ENCODE measurements at places on chromosomes 11 and 22.

GRCh38 chr22:40324468-40325305 lies 21.6 kb upstream of the ADSL start:
- DNase-seq = no peak

DNA sequence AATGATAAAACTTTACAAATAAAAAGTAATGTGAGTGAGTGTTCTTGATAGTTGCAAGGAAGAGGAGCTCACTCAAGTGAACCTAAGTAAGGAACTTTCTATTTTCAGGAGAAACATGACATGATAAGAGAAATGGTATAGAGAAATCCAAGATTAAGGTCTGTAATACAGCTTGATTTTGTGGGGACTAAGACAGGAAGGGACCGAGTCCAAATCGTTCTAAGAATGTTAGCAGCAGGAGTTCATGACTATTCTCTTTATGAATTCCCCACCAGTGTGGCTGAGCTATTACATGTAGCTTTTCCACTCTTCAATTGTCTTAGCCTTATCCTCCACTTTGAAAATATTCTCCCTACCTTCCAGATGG lies 698.6 kb upstream of the ARHGAP42 start:
- DNase-seq = no peak

GRCh38 chr11:131703311-131703710 lies 332.9 kb downstream of the NTM start:
- DNase-seq = no peak

GRCh38 chr11:107545101-107545514 lies 20.4 kb downstream of the ALKBH8 start:
- no peak for DNase-seq

DNA sequence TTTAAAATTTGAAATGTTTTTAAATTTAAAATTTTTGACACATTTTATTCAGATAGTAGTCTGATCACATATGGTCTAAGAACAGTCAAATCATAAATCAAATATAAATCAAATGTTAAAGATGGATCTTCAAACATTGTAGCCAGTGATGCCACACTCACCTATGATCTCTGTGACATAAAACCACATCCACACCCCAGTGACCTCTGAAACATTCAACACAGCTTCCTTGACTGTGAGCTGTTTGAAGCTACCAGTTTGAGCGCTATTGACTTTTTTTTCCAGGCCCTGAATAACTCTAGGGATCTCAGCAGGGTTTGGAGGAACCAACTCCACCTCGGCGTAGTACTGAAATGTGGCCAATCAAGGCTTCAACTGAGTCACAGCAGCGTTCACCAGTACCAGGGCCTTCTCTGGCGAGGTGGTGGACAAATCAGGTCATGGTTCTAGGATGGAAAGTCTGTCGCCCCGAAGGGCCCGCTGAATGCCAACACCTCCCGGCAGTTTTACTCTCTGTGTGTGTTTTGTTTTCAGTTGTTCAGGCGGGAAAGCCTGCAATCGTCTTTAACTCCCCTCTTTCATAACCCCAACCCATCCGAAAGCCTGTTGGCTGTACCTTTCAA lies 4.3 kb upstream of the MARK2 start:
- no peak for DNase-seq

- peak; percentile 88 for DNase-seq
These were observed at the start of gene TCN2 for GRCh38 chr22:30606455-30607299. Gene TCN2, plus strand, starts transcription at chr22:30607174. Its CDS starts 158 bp downstream, at chr22:30607332.

DNA sequence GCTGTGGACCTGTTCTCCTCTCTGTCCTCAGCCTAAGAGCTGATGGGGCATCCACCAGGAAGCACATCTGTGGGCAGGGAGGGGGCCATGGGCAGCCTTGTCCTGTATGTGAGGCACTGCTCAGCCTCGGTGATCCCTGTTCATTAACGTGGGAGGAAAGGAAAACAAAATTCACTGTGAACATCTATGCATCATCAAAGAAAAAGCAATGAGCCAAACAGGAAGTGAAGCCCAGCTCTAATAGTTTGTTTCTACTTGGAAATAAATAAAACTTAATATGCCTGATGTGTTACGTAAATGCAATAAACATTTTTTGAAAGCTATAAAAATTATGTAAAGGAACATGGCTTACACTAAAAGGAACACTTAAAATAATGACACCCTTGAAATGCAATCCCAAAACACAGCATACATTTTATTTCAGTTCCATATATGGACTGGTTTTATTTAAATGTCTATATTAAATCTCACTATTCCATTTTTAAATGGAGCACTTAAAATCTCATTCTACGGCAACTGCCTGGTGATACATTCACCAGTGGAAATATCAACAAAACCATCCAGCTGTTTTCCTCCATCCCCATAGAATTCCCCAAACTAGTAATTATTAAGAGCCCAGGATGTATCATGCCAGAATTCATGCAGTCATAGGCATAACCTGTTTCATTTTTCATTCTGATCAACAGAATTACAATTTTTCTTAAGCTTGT lies 78.3 kb downstream of the ZNF280B start:
- no peak for DNase-seq

DNA sequence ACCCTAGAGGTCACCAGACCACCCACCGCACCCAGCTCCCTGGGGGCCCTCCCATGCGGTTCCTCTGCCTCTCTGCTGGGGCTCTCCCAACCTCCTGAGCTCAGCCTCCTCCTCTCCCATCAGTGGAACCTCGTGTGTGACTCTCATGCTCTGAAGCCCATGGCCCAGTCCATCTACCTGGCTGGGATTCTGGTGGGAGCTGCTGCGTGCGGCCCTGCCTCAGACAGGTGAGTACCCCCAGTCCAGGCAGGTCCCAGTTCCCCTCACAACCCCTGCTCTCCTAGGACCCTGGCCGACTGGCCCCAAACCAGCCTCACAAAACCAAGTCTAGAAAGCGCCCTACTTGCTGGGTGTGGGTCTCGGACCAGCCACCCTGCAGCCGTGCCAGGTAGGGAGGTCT lies 1.6 kb downstream of the SLC22A12 start:
- DNase-seq = no peak

- DNase-seq = no peak
These were observed 92.3 kb downstream of the KCNQ1 start for GRCh38 chr11:2537010-2537705.

DNA sequence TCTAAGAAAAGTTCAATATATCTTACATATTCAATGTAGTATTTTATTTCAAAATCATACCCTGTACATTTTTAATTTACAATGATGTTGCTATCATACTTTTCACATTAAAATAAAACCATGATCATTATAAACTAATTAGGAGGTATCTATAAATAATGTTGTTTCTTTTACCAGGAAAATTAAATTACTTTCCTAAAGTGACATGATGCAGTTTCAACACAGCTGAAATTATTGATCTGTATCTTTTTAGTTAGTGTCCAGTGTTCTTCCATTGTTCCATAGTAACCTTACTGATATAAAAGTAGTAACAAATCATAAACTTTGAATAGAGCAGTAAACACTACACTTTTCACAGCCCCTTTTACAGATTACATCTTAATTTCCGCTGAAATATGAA lies 29.7 kb downstream of the GRIA4 start:
- no peak for DNase-seq

DNA sequence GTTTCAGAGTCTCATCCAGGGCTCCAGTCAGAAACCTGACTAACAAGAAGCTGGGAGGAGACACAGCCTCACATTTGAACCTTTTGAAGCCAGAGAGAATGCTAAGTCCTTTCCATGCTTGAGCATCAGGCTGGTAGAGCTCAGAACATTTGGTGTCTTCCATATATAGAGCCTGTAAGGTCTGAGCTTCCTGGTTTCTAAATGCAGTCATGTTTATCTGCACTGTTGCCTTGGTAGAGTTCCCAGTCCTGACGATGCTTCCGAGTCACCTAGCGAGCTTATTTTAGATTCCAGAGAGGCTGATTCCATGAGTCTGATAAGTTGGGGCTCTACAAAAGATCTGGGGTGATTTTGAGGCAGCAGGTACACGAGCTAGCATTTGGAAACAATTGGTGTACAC lies 68.4 kb upstream of the SORL1 start:
- no peak for DNase-seq

GRCh38 chr11:26703411-26704191 lies 18.3 kb downstream of the SLC5A12 start:
- DNase-seq = no peak

- DNase-seq = no peak
These were observed 19.0 kb downstream of the SEC14L3 start for GRCh38 chr22:30452861-30453260.

DNA sequence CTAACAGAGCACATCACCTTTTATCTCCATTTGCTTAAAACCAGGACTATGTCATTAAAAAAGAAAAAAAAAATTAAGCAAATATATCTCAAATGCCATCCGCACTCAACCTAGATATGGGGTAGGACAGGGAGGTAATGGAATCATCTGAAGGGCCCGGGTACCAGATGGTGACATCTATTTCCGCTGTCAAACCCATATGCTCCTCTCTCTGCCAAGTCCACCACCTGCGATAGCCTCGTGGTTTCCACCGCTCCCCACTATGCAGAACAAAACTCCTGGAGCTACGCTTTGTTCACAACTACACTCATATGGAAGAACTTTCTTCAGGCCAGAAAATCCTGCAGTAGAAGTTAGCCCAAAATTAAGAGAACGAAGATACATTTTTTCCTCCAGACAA lies 31.4 kb downstream of the FEZ1 start:
- DNase-seq = no peak

DNA sequence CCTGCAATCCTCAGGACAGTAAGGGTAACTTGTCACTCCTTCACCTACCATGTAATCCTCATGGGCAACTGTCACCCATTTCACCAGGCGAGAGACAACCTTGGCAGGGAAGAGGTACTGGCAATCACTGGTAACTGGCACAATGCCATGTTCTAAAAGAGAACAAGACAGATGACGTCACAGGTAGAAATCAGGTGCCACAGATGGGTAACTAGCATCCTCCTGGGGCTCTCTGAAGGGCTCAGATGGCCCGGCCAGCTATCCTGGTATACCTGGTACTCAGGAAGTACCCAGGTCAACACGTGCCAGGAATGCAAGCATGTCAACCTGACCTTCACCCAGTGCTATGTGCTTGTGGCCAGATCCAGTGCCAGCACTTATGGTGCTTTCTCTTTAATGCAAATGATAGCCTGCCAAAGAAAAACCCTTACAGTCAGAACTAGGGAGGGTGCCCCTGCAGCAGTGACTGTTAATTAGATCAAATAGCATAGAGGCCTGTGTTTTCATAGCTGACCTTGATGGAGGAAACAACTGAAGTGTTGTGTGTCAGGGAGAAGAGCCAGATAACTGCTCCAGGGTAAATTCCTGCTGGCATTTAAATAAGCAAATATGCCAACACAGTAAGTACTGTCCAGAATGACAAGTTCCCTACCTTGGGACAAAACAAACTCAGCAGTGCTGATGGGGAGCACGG lies 36.2 kb downstream of the THOC5 start:
- DNase-seq = no peak

- peak; percentile 46 for DNase-seq
These were observed 471 bp downstream of the ARVCF start for GRCh38 chr22:20015971-20016733.

DNA sequence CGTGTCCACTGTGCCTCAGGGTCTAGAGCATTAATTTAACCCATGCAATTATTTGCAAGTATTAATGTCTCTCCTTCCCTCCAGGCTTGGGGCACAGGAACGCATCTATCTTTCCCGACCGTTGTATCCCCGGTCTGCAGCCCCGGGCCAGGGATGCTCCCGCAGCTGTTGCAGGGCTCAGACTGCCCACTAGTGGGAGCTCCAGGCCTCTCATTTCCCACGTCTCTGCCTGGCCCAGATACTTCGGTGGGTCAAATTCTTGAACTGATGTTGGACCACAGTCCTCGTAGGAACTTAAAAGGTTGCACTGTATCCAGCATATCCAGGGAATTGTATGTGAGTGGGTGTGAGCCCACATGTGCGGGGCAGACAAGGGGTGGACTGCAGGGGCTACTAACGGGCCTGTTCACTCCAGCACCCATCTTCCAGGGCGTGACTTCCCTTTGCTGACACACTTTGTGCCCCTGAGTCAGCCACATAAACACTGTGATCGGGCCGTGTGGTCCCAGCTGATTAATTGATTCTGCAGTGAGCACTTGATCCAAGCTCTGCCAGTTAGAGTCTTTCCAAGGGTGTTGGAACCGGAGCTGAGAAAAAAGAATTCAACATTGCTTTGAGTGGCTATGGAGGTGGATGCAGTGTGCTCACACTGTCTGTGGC lies 451.3 kb downstream of the TBC1D22A start:
- peak; percentile 32 for DNase-seq

- peak; percentile 36 for DNase-seq
These were observed 741 bp downstream of the CARS1 start for GRCh38 chr11:3056296-3057068.

GRCh38 chr11:60756307-60757032 lies at the start of gene MS4A15:
Gene MS4A15, plus strand, starts transcription at chr11:60756867. Its CDS starts 6,867 bp downstream, at chr11:60763734.
- peak; percentile 32 for DNase-seq

DNA sequence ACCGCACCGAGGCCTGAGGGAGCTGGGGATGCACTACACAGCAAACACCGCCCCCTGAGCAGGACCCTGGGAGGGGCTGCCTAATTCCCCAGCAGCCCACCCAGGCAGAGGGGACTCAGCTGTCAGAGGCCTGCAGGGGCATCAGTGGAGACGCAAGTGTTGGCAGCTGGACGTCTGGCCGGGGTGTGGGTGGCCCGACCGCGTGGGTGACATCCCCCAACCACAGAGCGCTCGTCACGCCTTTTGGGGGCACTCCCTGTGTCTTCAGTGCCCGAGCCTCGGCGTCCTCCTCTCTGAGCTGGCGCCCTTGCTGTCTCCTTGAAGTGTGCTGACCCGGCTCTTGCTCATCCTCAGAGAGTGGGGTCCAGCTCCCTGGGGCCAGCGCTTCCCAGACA lies 150.2 kb downstream of the BRD1 start:
- no peak for DNase-seq

DNA sequence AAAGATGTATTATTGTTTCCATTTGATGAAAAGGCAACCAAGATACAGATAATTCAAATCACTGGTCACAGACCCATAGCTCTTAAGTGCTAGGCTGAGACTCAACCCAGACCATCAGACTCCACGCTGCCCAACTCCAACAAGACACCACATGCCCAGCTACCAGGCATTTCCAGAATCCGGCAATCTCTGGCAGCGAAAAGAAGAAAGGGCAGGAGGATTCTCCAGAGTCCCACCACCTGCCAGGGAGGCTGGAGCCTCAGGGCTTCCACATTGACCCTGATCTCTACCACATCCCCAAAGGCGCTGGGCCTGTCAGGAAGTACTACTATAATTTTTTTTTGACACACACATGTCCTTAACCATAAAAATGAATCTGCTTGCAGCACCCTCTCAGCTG lies 61.4 kb upstream of the ARFGAP3 start:
- no peak for DNase-seq
